ENCODE measurements at places on chromosomes 5 and 9.

- DNase-seq, result no peak
Measured at GRCh38 chr9:2241461-2241835, 226.3 kb downstream of the SMARCA2 start.

- DNase-seq, result no peak
Measured at GRCh38 chr5:131393498-131393968, 129.7 kb downstream of the CDC42SE2 start.

GRCh38 chr9:137797206-137798120, 80.1 kb upstream of the CACNA1B start:
- DNase-seq, result no peak

GRCh38 chr5:79074641-79075040, 5.1 kb downstream of the BHMT2 start:
- DNase-seq, result no peak
